ENCODE measurements at places on chromosomes 4 and X.

DNA sequence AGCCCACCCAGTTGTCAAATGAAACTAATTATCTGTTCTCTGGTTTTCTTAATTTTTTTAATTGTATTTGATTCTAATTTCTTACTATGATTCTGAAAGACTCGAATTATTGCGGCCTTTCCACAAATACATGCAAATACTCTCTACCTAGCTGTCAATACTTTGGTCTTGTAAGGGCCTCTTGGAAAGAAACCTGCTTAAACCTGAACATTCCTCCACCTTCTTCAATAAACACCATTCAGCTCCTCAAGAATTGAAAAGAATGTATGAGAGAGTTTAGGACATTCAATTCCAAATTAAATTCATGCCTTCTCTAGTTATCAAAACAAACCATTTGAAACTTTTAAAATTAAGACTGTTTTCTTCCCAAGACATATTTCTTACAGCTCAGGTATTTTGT, 385.9 kb upstream of the NOCT start:
- no peak for DNase-seq

DNA sequence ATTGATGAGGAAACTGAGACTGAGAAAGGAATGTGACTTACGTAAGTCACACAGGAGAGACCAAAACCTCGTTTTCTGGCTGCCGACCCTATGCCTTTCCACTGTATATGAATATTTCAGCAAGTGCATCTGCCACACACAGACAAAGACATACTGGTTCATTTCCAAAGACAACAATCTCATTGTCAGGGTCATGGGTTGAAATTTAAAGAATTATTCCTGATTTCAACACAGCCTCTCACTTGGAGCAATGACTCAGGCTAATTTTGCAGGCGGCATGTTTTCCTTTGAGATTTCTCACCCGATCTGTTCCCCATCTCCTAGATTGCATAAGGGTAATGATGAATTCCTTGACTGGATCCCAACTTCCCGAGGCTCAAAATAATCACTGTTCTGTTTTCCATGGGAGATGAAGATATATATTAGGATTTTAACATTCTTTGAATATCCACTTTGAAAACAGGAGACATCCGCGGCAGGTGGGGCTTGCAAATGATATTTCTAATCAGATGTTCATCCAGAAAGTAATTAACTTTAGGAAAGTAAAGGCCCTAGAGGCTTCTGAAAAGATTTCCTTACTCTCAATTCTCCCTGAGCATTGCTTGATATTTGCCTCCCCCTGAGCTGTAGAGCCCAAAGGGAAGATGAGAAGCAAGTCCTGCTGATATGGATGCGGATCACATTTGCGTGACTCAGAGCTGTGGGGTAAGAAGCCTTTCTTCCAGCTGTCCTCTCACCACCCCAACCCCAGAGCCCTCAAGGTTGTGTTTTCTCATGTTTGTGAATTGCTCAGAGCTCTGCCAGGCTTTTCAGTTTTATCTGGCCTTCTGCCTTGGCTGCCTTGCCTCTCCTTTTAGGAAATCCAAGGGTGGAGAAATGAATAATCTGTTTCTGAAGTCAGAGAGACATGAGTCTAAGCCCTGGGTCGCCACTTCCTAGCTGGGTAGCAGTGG, 361.1 kb upstream of the BOD1L1 start:
- DNase-seq = no peak

- DNase-seq = no peak
These were observed 34.9 kb upstream of the ASB12 start for GRCh38 chrX:64265265-64265664.

- no peak for DNase-seq
These were observed 50.9 kb upstream of the TAB3 start for GRCh38 chrX:30939928-30940327.

- no peak for DNase-seq
These were observed 207.9 kb upstream of the FAT1 start for GRCh38 chr4:186931519-186931918.

- no peak for DNase-seq
These were observed 338.2 kb upstream of the GATB start for GRCh38 chr4:152099061-152099425.

- no peak for DNase-seq
These were observed 47.3 kb downstream of the TSPAN5 start for GRCh38 chr4:98610926-98611676.

- DNase-seq = no peak
These were observed 557.2 kb upstream of the GRIA3 start for GRCh38 chrX:122626871-122627270.

- DNase-seq = no peak
These were observed 217.3 kb upstream of the TAPT1 start for GRCh38 chr4:16443504-16444088.

DNA sequence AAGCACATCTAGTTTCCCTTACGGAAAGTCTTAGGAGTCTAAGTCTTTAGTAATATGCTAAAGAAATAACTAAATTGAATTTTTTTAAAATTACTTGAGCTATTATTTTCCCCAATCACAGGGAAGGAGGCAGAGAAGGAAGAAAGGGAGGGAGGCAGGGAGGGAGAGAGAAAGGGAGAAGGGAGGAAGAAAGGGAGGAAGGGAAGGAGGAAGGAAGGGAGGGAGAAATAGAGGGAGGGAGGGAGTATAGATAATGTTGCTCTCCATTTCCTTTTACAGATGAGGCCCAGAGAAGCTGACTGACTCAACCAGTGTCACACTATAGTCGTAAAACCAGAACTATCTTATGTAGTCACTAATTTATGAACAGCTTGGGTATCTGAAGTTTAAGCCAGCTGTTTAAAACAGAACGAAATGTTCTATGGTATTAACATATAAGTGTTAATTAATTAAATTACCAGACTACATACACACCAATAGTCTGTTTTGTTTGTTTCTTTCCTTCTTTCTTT, 14.6 kb downstream of the SH3RF1 start:
- no peak for DNase-seq

- DNase-seq = no peak
These were observed 24.1 kb upstream of the COQ2 start for GRCh38 chr4:83308672-83309071.

DNA sequence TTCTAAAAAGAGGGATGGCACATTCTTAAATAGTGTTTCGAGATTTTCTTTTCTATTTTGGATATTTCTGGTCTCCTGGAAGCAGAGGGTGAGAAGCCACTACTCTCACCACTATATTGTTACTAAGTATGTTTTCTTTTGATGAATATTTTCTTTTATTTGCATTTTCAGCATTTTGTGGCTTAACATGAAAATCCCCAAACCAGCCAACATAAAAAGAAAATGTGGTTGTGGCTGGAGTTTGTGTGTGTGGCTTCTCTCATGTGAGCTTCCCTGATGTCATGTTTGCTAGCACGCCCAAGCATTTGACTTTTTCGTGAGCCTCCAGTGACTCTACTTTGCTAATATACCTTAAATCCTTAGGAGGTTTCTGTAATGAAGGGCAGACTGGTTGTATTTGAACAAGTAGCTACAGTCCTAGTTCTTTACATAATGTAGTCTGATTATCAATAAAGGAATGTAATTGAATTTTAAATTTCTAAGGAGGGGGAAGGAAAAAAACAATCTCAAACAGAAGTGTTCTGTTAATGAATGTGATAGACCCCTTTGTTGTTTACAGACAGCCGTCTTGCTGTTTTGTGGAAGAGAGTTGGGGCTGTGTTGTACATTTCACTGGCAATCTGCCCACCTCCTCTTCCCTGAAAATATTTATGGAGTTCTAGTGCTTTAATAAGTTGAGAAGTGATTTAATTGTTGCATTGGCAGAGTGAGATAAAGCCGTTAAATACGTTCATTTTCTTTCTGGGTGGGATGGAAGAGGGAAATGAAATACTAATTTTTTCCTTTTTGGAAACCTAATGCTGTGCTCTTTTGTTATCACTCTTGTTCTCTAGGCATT, 114.6 kb downstream of the ARHGAP10 start:
- peak; percentile 5 for DNase-seq

DNA sequence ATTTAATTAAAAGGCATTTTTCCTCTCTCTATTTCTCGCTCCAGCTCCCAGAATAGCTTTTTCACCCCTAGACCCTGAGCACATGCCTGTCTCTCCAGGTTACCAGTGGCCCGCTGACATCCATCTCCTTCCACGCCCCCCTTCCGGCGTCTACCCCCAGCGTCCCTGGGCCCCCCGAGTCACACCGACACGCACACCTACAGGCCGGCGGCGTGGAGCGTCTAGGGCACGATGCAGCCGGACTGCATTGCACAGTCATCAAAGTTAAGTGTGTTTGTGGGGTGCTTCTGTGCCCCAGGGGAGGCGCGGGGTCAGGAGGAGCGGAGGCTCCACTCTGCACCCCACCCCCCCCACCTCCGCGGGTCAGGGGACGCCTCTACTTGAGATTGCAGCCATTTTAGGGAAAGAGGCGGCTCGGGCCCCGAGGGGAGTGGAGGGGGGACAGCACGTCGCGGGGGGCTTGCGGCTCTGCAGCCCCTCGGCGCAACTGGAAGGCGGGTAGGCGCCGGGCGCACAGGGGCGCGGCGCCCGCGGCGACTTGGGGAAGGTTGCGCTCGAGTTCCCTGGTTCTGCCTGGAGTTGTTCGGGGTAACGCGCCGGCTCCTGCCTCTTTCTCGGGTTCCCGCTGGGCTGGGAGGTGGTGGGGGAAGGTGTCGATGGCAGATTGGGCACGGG, 112.7 kb downstream of the DHX15 start:
- no peak for DNase-seq

DNA sequence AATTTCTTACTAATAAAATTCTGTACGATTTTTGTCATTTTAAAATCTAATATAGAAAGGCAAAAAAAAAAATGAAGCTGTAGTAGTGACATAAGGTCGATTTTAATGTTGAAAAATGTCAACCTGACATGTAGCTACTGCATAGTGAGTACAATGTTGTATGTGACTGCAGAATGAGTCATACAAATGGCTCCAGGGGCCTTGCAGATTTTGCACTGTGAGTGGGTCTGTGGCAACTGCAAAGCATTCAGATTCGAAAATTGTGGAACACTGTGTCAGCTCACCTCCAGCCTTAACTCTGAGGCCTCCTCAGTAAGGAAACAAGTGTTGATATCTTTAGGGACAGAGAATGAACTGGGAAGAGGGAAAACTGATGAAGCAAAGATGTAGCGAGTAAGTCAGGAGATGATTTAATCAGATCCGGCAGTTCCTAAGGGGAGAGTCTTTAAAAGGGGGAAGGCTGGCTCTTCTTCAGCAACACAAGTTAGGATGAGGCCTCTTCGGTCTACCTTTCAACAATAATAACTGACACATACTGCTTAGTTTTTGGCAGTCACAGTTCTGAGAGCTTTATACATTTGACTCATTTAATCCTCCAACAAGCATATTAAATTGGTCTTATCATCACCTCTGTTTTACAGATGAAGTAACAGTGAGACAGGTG, 24.9 kb downstream of the TKTL2 start:
- DNase-seq = no peak

- DNase-seq = no peak
These were observed 72.4 kb upstream of the NR3C2 start for GRCh38 chr4:148514581-148514980.

GRCh38 chr4:154277172-154277571, 214.4 kb downstream of the DCHS2 start:
- DNase-seq = no peak

- DNase-seq = no peak
These were observed 108.1 kb downstream of the MGST2 start for GRCh38 chr4:139773560-139774318.

DNA sequence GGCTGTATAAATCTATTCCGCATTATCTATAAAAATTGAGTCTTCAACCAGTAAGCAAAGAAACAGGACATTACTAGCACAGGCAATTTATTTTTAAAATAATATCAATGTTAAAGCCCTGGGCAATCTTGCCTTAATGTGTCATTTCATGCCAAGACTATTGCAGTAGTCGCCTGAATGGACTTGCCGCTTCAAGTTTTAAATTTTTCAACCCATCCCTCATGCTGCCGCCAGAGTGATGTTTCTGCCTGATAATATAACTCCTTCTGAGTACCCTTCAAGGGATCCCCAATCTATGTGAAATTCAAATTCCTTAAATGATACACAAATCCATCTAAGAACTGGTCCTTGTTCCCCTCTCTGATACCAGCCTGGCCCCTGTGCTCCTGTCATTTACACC, 66.9 kb downstream of the PRSS12 start:
- no peak for DNase-seq

GRCh38 chr4:21625447-21625846, 323.1 kb downstream of the KCNIP4 start:
- no peak for DNase-seq

GRCh38 chr4:109931318-109931717, 18.6 kb downstream of the EGF start:
- DNase-seq = no peak

DNA sequence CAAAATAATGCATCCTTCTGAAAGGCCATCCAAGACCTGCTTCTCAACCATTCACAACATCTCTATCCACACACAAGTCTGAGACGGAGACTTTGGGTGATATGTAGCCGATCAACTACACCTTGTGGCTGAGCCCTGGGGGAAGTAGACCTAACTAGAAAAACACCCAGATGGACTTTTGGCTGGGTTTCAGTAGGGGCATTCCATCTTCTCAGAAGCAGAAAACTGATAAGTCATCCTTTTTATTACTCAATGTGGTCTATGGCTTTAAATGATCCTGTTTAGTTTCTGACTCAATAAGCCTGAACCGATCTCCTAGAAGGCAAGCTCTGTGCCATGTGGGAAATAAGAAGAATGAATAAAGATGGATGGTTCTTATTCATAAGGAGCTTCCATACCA, 82.5 kb upstream of the AFF2 start:
- DNase-seq = no peak

DNA sequence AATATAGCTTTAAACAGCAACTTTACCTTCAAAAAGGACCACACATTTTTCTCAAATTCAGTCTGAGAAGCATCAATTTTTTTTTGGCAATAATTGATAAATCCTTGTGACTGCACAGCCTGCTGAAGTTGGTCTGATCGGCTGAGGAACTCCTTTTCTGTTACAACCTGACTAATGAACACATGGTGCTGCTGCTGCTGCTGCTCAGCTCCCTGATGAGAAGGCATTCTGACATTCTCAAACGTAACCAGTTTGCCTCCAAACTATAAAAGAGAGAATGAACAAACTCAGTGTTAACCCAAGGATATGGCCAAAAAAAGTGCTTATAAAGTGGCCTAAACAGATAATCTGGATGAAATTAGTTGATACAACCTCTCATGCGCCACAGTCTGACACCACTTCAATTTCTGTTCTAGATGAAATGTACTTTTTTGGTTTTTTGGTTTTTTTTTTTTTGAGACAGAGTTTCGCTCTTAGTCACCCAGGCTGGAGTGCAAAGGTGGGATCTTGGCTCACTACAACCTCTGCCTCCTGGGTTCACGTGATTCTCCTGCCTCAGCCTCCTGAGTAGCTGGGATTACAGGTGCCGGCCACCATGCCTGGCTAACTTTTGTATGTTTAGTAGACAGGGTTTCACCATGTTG, 26.5 kb downstream of the SEC31A start:
- DNase-seq = peak; percentile 3

- no peak for DNase-seq
These were observed 68.7 kb downstream of the PAK3 start for GRCh38 chrX:111164728-111165127.

GRCh38 chrX:18855919-18856644, 127.8 kb downstream of the PHKA2 start:
- DNase-seq = no peak

DNA sequence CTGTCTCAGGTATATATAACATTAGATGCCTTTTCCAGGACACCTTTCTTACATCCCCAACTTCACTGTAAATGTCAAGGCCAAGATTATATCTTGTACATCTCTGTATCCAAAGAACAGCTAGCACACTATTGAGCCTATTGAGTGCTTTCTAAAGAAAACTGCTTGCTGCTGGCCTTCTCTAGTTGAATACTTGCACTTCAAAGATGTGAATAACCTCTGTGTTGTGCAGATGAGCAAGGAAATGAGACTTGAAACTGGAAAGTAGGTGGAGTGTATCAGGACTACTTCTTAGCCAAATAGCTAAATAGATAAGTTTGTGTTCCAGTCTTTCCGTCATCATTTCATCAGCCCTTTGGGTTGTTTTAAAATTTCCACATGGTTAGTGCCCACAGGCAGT, 704.4 kb upstream of the AMOT start:
- DNase-seq = no peak

Measured in stimulated activated CD8-positive, alpha-beta memory T cell treated with anti-CD3 and anti-CD28 coated beads, Interleukin-7, amount 100 ng/mL, for 48 hours (primary cell).